ENCODE measurements at places on chromosomes 4 and X. TPM values are rescaled to one million over a fixed set of nuclear protein-coding genes. Genes with fewer than 3 reads are reported as not detected.

GRCh38 chrX:42000836-42001235 lies 77.5 kb upstream of the CASK start:
- DNase-seq: no peak

- no peak for DNase-seq
Observed at GRCh38 chr4:31682796-31683195, 962.6 kb downstream of the PCDH7 start.

DNA sequence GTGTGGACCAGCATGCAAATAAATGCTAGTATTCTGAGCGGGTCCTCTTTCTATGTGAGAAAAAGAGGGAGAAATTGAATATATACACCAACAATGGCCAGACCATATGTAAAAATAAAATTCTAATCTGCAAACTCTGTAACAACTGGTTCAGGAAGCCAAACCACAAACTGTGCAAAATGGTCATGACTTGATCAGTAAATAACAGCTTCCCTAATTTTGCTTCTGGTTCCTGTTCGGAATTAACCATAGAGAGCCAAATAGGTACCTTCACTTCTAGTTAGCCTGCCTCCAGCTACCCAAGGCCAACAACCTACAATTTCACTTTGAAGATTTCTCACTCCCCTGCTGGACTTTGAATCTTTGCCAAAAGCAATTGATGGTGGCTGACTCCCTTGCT lies 1313.2 kb downstream of the ADGRL3 start:
- DNase-seq: no peak

DNA sequence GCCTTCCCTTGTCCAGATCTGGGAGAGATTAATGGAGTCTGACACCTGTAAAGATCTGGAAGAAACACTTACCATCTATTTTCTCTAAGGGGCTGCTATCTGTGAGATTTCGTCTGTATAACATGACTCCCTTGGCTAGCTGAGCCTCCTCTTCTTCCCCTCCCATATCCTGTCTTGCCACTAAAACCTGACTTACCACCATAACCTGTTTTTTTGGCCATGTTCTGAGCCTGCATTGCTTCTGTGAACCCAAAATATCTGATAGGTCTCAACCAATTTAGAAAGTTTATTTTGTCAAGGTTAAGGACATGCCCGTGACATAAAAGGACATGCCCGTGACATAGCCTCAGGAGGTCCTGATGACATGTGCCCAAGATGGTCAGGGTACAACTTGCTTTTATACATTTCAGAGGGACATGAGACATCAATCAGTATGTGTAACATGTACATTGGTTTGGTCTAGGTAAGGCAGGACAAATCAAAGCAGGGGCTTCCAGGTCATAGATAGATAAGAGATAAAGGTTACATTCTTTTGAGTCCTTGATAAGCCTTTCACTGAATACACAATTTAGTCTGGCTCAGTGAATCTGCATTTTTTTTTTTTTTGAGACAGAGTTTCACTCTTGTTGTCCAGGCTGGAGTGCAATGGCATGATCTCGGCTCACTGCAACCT lies 11.4 kb downstream of the MGST2 start:
- DNase-seq: no peak

- DNase-seq: no peak
Observed at GRCh38 chr4:163077680-163078079, 89.0 kb downstream of the NAF1 start.

TMPRSS11F gene
- total RNA-seq: not detected
